AG10803 (cell line): ENCODE measurements at places on chromosomes 13 and 19.

DNA sequence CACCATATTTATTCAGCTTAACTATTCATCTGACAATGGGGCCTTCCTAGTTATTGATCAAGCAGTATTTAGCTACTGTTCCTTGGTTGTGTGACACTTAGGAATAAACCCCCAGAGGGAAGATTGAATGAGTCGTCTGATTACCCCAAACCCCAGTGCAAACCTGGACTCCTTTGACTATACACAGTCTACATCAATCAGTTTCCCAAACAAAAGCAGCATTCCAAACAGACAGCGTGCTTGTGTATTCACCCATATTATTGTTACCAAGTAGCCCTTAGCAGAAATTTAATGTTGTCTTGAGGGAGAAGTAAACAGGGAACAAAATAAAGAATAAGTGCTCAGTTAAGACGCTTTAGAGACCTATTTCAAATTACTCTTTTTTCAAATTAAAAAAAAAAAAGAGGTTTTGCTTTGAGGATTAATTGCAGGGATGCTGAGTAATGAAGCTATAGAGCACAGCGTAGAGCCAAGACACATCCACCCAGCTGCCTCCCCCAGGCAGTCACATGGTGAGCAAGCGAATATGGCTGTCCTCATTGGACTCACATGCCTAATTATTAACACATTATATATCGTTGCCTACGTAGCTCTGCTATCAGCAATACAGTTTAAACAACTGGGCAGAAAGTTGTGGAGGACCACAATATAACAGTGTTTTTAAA lies 14.7 kb upstream of the B3GLCT start:
- no peak for DNase-seq

DNA sequence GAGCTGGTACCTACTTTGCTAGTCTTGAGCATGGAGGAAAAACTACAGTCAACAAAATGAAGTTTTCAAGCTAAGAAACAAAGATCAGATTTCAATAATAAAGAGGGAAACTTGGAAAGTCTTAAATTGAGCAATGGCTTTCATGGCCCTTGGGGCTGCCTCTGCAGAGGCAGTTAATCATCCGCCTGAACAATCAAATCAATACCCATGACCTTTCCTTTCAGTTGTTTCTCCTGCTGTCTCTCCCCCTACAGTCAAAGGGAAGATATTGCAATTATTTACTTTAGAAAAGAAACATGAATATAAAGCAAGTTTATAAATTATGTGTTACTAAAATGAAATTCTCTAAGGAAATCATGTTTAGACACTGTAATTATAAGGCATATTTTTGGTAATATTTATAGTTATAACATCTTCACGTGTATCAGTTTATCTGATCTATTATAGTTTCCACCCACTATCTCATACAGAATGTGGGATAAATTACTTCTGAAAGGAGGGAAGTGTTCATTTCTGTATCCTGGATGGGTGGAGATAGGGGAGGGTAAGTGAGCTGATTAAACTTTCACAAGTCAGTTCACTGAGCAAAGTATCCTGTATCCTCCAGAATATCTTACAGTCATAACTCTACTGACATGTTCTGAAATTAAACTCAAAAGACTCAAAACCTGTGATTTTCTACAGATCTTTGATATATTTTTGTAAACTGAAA lies 72.4 kb upstream of the TSC22D1 start:
- peak; percentile 29 for DNase-seq

GRCh38 chr19:47271949-47272348 lies 2.7 kb upstream of the INAFM1 start:
- no peak for DNase-seq

DNA sequence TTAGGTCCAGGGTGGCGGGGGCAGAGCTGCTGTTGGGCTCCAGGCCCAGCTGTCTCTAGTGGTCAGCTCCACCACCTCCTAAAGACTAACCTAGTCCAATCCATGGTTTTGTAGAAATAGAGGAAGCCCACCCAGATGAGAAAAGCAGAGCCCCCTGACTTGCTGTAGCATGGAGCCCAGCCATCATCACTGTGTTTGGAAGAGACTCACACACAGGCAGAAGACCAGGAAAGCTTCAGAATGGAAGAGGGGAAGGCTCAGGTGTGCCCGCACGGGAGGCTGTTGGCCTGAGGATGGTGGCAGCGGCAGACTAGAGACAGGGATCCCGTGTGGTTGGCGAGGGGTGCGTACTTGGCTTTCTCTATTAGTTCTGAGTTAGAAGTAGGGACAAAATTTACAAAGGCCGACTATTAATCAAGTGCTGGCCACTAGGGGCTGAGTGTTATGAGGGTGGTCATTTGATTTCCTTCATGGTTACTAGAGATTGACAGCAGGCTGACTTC lies 193.2 kb upstream of the SOX1 start:
- no peak for DNase-seq

- DNase-seq, result no peak
These were observed 29.2 kb downstream of the ATP11A start for GRCh38 chr13:112719016-112719415.

- peak; percentile 53 for DNase-seq
These were observed 68.2 kb downstream of the LMO7 start for GRCh38 chr13:75704194-75704926.

DNA sequence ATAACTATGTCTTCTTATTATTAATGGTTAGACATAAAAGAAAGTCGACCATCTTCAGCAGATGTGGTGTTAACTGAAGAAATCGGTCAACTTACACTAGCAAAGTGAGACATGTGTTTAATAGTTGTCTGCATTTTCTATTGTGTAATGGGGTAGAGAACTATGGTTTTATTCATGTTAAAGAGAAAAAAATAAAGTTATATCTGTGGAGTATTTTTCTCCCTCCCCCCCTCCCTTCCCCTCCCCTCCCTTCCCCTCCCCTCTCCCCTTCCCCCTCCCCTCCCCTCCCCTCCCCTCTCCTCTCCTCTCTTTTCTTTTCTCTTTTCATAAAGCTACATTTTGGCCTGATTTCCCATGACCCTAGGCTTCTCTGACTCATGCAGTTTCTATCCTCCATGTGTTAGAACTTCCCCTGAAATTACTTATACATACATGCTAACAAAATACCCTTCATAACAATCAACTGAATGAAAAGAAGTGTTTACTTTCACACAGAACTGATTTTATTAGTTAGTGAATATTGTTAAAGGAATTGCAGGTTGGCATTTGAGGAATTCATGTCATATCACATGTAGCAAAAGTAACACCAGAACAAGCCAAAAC lies 1431.0 kb upstream of the ATXN8OS start:
- DNase-seq, result no peak

DNA sequence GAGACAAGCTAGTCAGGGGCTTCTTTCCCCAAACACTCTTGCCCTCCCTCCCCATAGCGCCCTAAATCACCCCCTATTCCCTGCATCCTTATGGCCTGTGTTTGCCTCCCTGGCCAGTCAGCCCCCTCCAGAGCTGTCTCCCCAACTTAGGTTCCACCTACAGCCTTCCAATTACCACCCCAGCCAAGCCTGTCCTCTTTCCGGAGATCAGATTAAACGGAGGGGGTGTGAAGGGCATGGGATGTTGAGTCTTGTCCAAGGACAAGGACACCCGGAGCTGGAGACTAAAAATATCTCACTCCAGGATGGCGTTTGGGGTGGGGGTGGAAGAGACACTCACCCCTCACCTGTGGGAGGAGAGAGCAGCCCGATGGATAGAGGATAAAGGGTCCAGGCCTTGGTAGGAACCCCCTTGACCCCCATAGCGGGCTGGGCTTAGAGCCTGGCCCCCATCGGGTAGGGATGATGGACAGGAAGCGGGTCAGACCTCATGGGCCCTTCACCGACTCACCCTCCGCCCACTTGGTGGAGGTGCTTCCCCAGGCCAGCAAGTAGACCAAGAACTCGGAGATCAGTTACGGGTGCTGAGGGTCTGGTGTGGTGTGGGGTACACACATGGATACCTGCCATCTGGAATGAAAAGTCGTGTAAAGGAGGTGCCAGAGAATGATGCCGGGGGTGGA lies 6.0 kb downstream of the ZNF865 start:
- no peak for DNase-seq

- no peak for DNase-seq
These were observed 9.8 kb downstream of the ZGLP1 start for GRCh38 chr19:10299545-10300458.
